ENCODE measurements at places on chromosomes 3 and 15.

DNA sequence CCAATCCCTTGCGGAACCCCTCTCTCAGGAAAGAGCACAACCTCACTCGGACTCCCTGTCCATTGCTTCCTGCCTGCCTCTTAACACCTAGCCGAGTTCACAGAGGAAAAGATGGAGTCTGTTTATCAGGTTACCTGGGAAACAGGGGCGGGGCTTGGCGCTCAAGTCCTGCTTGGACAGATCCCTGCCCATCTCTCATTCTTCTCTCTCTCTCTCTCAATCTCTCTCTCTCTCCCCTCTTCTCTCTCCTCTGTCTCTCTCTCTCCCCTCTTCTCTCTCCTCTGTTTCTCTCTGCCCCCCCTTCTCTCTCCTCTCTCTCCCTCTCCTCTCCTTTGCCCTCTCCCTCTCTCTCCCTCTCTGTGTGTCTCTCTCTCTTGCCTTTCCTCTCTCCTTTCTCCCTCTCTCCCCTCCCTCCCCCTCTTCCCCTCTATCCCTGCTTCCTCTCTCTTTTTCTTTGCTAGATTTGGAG, at the start of gene EFHB:
EFHB (minus strand) TSS at position 120 of the 469 bp plus-strand sequence. CDS start 199 bp downstream, outside the sequence.
- DNase-seq: no peak

DNA sequence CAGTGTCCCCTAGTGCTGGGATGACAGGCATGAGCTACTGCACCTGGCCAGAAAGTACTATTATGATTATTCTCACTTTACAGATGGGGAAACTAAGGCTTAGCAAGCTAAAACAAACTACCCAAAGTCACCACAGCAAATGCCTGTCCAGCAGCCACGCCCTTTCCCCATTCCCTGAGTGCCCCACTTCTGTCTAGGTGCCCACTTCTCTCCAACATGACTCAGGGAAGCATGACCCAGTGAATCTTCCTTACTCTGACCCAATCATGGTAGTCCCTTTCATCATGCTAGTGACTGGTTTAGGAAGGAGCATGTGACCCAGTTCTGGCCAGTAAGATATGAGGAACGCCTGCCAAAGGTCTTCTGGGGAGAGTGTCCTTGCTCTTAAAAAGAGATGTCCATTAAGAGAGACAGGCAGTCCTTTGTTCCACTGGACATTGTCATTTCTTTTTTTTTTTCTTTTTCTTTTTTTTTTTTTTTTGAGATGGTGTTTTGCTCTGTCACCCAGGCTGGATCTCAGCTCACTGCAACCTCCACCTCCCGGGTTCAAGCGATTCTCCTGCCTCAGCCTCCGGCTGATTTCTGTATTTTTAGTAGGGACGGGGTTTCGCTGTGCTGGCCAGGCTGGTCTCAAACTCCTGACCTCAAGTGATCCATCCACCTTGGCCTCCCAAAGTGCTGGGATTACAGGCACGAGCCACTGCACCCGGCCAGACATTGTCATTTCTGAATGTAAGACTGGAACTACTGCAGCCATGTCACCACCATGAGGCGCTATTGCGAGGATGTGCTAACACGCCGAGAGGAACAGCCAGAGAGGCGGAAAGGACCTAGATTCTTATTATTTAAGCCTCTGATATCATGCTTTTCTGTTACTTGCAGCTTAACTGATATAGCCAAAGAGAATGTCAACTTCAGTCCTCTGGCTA, 19.8 kb downstream of the MEGF11 start:
- no peak for DNase-seq

DNA sequence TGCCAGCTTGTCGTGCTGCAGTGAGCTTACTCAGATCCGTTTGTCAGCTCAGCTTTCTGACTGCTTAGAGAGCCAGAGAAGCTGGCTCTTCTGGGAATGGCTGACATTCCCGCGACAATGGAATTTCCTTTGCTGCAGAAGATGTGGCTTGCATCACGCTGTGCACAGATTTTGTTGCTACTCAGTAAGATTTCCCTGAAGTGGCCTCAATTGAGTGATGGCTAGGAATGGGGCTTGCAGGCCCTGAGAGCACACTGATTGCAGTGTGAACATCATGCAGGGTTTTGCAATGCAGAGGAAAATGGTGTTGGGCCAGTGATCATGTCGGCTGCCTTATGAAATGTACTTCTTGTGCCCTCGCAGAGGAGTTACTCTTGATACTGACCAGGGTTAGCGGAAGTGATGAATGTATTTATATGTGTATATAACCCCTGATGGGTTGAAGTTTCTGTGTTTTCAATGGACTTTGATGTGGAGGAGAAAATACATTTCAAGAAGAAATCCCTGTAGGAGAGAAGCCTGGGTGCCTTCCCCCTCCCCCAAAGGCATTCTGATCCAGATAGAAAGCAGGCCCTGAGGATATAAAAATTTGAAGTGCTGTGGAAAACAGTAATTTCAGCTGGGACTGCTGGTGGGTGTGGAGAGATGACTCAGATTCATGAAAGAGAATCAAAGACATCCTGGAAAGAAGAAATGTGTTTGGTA, 102.5 kb upstream of the PDZRN3 start:
- DNase-seq: no peak

- DNase-seq: no peak
Measured at GRCh38 chr3:193229851-193230420, 11.1 kb upstream of the PLAAT1 start.
